Stimulated activated naive B cell treated with anti-CD40 and anti-IgM and Interleukin-4, amounts not matched to agents 10 μg/mL and 1 μg/mL and 100 μg/mL, for 72 hours (primary cell): ENCODE measurements at places on chromosomes 16 and 17.

- H3K4me3 ChIP-seq: no peak overlapping the region
- H3K27ac ChIP-seq: no peak overlapping the region
- H3K4me1 ChIP-seq: no peaks in the 10 kb centered on the region
- no peaks in the 10 kb centered on the region for H3K36me3 ChIP-seq
Measured at GRCh38 chr17:65078441-65079160, 22.1 kb upstream of the GNA13 start.

- no peak overlapping the region for H3K27ac ChIP-seq
- peak overlapping the region; percentile 52 for H3K4me3 ChIP-seq
- no peak for DNase-seq
Measured at GRCh38 chr17:50027172-50027880, 28.6 kb upstream of the ITGA3 start.

- no peak overlapping the region for H3K4me3 ChIP-seq
- H3K36me3 ChIP-seq: no peaks in the 10 kb centered on the region
- no peak overlapping the region for H3K27ac ChIP-seq
- DNase-seq: no peak
Measured at GRCh38 chr16:24423312-24423711, 116.1 kb upstream of the RBBP6 start.

GRCh38 chr17:57783338-57783742, 38.2 kb upstream of the CCDC182 start:
- peaks cover 23% of the 10 kb centered on the region for H3K27me3 ChIP-seq
- H3K4me3 ChIP-seq: no peak overlapping the region
- H3K36me3 ChIP-seq: no peaks in the 10 kb centered on the region
- DNase-seq: peak; percentile 55

- H3K4me3 ChIP-seq: no peak overlapping the region
- peak overlapping the region; percentile 5 for H3K27ac ChIP-seq
- peaks cover 23% of the 10 kb centered on the region for H3K4me1 ChIP-seq
- no peak for DNase-seq
- peaks cover 15% of the 10 kb centered on the region for H3K36me3 ChIP-seq
- no peaks in the 10 kb centered on the region for H3K27me3 ChIP-seq
Measured at GRCh38 chr17:42283241-42284023, 4.9 kb upstream of the STAT5A start.

- H3K27ac ChIP-seq: no peak overlapping the region
- H3K4me1 ChIP-seq: peaks cover 7% of the 10 kb centered on the region
Measured at GRCh38 chr17:50102164-50102991, 7.2 kb downstream of the PDK2 start.

DNA sequence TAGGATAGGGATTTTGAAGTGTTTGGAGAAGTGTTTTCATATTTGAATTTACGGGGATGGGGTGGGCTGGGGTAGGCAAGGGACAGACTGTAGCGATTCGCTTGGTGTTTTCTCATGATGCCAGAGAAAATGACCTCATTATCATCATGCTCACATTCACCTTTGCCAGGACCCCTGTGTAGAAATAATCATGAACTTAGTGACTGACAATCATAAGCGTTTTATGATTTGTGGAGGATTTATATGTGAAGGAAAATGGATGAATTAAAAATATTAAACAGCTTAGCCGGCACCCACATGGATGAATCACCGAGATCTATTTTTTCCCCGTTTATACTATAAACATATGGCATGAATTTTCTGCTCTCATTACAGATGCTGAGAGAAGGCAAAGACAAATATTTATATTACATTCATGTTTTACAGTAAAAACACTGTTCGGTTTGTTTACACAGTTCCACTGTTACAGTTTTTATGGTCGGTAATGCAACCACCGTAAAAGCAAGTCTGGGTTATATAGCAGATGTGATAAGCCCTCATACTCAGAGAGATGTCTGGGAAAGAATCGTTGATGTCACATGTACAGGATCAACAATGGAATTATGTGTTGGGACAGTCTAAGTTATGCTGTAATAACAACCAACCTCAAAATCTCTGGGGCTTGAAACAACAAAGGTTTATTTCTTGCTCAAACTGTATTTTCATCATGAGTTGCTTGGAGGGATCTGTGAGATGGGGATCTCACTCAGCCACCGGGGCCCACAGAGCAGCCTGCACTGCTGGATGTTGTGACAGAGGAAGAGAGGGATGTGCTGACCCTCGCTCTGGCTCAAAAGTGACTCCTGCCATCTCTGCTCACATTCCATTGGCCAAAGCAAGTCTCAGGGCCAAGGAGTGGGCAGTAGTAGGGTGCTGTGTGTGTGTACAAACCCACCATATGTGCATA, 85.1 kb downstream of the WWOX start:
- no peaks in the 10 kb centered on the region for H3K36me3 ChIP-seq
- no peaks in the 10 kb centered on the region for H3K27me3 ChIP-seq
- no peak overlapping the region for H3K4me3 ChIP-seq
- DNase-seq: no peak
- H3K27ac ChIP-seq: no peak overlapping the region

- H3K36me3 ChIP-seq: no peaks in the 10 kb centered on the region
- H3K4me1 ChIP-seq: peaks cover 7% of the 10 kb centered on the region
- H3K27ac ChIP-seq: no peak overlapping the region
- peaks cover 42% of the 10 kb centered on the region for H3K27me3 ChIP-seq
Measured at GRCh38 chr17:30228011-30228410, 7.5 kb downstream of the SLC6A4 start.

GRCh38 chr16:8943001-8943763, 20.5 kb downstream of the USP7 start:
- peak overlapping the region; percentile 67 for H3K27ac ChIP-seq
- no peak for DNase-seq
- peaks cover 24% of the 10 kb centered on the region for H3K36me3 ChIP-seq
- H3K4me1 ChIP-seq: peaks cover 96% of the 10 kb centered on the region
- H3K4me3 ChIP-seq: peak overlapping the region; percentile 51

GRCh38 chr16:53446090-53446489, 11.8 kb downstream of the RBL2 start:
- no peak for DNase-seq
- no peak overlapping the region for H3K4me3 ChIP-seq
- peaks cover 3% of the 10 kb centered on the region for H3K4me1 ChIP-seq
- H3K36me3 ChIP-seq: peaks cover 11% of the 10 kb centered on the region
- H3K27me3 ChIP-seq: no peaks in the 10 kb centered on the region
- H3K27ac ChIP-seq: no peak overlapping the region

- H3K27ac ChIP-seq: no peak overlapping the region
- no peaks in the 10 kb centered on the region for H3K36me3 ChIP-seq
- no peak for DNase-seq
- H3K4me3 ChIP-seq: no peak overlapping the region
Measured at GRCh38 chr17:62761884-62762283, 46.2 kb downstream of the MARCHF10 start.

DNA sequence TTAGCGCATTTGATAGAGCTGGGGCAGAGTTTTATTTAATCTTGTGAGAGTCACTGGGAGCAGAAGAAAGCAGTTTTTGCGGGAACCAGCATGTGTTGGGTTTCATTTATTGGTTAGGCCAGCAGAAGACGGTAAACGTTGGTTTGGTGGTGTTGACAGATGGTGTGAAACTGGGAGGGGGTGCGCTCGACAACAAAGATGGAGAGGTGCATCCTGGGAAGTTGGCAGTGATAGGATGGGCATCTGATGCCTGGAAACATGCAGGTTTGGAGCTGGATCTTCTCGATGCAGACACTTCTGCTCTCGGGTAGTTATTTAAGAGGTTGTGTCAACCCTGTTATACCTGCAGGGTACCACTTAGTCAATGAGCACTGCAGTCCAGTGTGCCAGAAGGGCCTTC, 24.9 kb upstream of the CLEC18A start:
- H3K4me1 ChIP-seq: peaks cover 7% of the 10 kb centered on the region
- no peaks in the 10 kb centered on the region for H3K27me3 ChIP-seq
- no peak for DNase-seq
- H3K4me3 ChIP-seq: no peak overlapping the region
- H3K36me3 ChIP-seq: peaks cover 44% of the 10 kb centered on the region
- H3K27ac ChIP-seq: no peak overlapping the region

- peaks cover 11% of the 10 kb centered on the region for H3K27me3 ChIP-seq
- no peaks in the 10 kb centered on the region for H3K36me3 ChIP-seq
- H3K4me1 ChIP-seq: peaks cover 36% of the 10 kb centered on the region
- peak overlapping the region; percentile 97 for H3K27ac ChIP-seq
- H3K4me3 ChIP-seq: peak overlapping the region; percentile 89
- no peak for DNase-seq
Measured at GRCh38 chr17:79008666-79009387, 737 bp downstream of the CANT1 start.

DNA sequence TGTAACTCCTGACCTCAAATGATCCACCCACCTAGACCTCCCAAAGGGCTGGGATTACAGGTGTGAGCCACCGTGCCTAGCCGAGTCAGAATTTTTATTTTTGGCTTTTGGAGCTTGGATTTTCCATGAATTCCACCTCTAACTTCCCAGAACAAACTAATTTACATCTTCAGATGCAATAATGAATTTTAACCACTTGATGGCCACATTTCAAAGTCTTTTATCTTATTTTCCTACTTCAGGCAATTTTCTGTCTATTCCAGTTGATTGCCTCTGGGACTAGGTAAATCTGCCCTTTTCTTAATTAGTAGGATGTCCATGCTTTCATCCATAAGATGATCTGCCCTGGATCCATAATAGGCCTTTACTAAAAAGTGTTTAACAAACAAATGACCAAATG, 156.4 kb upstream of the ANKFN1 start:
- no peak for DNase-seq
- H3K36me3 ChIP-seq: no peaks in the 10 kb centered on the region
- no peaks in the 10 kb centered on the region for H3K27me3 ChIP-seq
- H3K27ac ChIP-seq: no peak overlapping the region
- no peaks in the 10 kb centered on the region for H3K4me1 ChIP-seq
- no peak overlapping the region for H3K4me3 ChIP-seq

- H3K4me1 ChIP-seq: peaks cover 51% of the 10 kb centered on the region
- no peaks in the 10 kb centered on the region for H3K27me3 ChIP-seq
- H3K36me3 ChIP-seq: peaks cover 62% of the 10 kb centered on the region
Measured at GRCh38 chr17:42133461-42134041, 10.9 kb downstream of the HSPB9 start.

- peaks cover 19% of the 10 kb centered on the region for H3K4me1 ChIP-seq
- no peak overlapping the region for H3K4me3 ChIP-seq
- no peak for DNase-seq
- no peaks in the 10 kb centered on the region for H3K27me3 ChIP-seq
Measured at GRCh38 chr16:4612474-4612931, 2.2 kb downstream of the UBALD1 start.

- peaks cover 24% of the 10 kb centered on the region for H3K4me1 ChIP-seq
- peak overlapping the region; percentile 66 for H3K4me3 ChIP-seq
- no peaks in the 10 kb centered on the region for H3K36me3 ChIP-seq
- peak; percentile 83 for DNase-seq
- H3K27me3 ChIP-seq: no peaks in the 10 kb centered on the region
Measured at GRCh38 chr17:82216301-82217119, 3.9 kb upstream of the CCDC57 start.

DNA sequence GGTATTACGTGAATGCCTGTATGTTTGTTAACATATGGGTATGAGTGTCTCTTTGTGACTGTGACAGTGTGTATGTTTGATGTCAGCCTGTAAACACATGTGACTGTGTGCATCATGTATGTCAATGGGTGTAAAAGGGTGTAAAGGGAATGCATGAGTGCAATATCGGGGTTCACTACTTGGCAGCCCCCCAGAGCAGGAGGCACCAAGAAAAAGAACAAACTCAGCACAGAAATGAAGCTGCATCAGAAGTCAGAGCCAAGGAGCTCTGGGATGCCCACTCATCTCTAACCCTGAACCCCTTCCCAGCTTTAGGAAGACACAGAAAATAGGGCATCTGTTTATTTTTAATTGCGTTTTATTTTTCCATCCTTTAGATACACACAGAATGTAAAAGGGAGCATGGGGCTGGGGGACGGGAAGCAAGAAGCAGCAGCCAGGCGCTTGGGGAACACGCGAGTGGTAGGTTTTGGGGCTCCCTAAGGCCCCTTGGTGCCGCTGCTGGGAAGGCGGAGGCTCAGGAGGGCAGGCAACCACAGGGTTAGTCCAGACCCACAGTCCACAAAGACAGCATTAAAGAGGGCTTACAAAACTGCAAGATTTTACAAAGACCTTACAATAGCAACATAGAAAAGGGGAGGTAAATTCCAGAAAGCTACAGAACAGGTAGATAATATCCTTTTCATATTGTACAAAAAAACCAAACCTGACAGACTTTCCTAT, 2.3 kb upstream of the HOXB6 start:
- DNase-seq: no peak
- H3K27ac ChIP-seq: no peak overlapping the region
- no peaks in the 10 kb centered on the region for H3K36me3 ChIP-seq
- H3K4me3 ChIP-seq: no peak overlapping the region

GRCh38 chr17:81200695-81201580, 21.8 kb downstream of the CEP131 start:
- H3K27ac ChIP-seq: no peak overlapping the region
- H3K4me3 ChIP-seq: no peak overlapping the region
- H3K27me3 ChIP-seq: no peaks in the 10 kb centered on the region
- no peak for DNase-seq
- H3K36me3 ChIP-seq: peaks cover 27% of the 10 kb centered on the region
- H3K4me1 ChIP-seq: peaks cover 2% of the 10 kb centered on the region

GRCh38 chr17:83149761-83150251, 70.4 kb downstream of the METRNL start:
- peaks cover 13% of the 10 kb centered on the region for H3K4me1 ChIP-seq
- H3K27ac ChIP-seq: no peak overlapping the region
- peaks cover 18% of the 10 kb centered on the region for H3K27me3 ChIP-seq
- H3K36me3 ChIP-seq: no peaks in the 10 kb centered on the region
